Renal cortex interstitium (tissue), 15 donors: ENCODE measurements at places on chromosomes 12 and 14.

- DNase-seq: no peak
These were observed 210.1 kb upstream of the TBX3 start for GRCh38 chr12:114894076-114894475.

GRCh38 chr12:53890081-53890480 is 48.5 kb upstream of the HOXC13 start:
- no peak for DNase-seq

GRCh38 chr14:66249544-66249943 is 236.6 kb upstream of the CCDC196 start:
- no peak for DNase-seq

GRCh38 chr12:49296034-49296835 is 1.3 kb downstream of the PRPH start:
- DNase-seq: no peak

DNA sequence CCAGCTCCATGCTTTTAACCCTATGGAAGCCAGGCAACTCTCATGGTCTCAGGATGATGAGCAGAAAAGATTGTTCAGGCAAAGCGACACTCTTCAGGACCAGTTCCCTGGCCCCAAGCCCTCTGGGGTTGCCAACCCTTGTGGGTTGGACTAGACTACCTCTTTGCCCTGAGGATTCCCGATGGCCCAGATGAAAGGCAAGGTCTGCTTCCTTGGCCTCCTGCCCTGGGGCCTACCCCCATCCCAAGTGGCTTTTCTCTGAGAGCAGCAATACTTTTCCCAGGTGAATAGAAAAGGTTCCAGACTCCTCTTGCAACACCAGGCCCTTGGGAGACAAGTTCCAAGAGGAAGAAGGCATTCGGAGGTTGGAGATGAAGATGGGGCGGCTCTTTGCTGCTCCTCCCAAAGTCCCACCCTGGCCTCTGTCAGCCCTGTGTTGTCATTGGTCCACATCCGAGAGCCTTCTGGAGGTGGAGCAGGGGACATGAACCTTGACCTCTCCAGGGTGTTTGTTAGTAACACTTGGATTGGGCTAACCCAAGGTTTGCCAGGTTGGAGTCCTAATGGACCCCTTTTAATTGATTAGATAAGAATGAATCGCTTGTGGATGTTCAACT is 131.1 kb downstream of the GCH1 start:
- DNase-seq: no peak

GRCh38 chr12:11687528-11687927 is 38.1 kb downstream of the ETV6 start:
- DNase-seq: no peak

DNA sequence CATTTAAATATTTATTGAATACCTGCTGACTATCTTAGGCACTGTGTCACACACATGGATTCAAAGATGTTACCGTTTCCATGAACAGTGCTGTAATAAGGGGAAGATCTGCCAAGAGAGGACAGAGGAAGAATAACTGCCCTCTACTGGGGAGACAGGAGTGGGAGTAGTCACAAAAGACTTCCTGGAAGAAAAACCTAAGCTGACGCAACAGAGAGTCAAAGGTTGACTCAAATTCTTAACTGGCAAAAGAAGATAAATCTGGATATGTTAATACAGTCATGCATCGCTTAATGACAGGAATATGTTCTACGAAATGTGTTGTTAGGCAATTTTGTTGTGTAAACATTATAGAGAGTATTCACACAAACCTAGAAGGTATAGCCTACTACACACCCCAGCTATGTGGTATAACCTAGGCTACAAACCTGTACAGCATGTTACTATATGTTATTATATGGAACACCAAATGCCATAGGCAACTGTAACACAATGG is 51.5 kb downstream of the DCAF5 start:
- DNase-seq: peak; percentile 35

DNA sequence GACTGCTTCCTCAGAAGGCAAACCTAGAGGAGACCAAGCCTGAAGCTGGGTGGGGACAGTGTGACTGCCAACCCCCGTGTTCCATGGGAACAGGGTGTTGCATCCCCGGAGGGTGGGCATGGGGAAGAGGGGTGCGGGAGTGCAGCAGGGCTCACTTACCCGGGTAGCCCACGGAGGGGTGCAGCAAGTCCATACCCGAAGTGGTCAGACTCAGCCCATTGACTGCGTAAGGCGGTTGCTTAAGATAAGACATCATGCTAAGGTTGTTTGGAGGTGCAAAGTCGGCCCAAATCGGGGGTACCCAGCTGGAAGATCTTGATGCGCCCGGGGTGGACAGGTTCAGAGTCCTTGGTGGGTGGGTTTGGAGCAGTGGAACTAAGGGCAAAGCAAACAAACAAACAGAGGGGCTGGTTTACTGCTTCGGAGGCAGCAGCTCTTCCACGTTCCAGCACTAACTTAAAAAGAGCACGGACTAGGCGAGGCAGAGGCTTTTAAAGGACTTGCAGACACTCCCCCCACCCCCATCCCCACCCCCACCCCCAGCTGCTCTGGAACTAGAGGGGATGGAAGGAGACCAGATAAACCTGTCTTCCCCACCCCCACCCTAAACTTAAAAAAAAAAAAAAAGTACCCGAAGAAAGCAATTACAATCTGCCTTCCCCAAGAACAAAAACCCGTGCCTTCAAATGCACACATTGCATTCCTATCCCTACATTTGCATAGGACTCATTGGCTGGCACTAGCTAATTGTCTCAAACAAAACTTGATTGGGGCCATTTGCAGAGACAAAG is 4.9 kb downstream of the OTX2 start:
- no peak for DNase-seq

DNA sequence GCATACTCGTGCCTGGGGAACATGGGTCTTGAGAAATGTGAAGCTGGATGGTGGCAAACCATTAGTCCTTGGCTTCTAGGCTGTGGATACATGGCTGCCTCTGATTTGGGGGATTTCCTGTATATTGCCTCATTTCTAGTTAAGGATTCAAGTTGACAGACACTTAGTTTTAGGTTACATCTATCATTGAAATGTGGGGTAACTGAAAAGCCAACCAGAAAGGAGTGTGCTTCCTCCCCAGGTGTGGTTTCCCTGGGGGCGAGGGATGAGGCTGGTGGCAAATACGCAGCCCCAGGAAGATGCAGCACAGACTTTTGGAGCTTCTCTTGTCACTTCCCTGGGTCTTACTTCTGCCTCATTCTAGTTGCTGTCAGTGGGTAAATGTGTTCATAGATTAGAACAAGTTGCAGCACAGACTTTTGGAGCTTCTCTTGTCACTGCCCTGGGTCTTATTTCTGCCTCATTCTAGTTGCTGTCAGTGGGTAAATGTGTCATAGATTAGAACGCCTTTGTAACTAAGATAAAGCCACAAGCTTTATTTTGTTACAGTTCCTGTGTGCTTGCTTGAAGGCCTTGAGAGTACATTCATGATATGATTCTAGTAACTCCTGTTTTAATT is 85.1 kb downstream of the BORCS5 start:
- DNase-seq: no peak

DNA sequence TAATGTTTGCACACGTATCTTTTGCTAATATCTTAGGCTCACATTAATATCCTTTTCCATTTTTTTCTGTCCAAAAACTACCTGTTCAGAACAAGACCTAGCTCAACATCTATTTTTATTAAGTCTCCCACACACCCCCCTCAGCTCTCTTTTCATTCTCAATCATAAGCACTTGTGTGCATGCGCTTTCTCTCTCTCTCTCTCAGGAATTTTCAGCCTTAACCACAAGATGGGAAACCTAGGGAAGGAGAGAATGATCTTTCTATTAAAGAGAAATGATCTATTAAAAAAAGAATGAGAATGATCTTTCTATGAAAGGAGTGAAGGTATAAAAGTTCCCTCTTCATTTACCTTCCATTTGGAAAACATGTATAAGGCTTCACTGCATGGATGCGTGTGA is 39.7 kb upstream of the AP4S1 start:
- no peak for DNase-seq

GRCh38 chr14:59354666-59355065 is 110.5 kb downstream of the GPR135 start:
- DNase-seq: no peak

DNA sequence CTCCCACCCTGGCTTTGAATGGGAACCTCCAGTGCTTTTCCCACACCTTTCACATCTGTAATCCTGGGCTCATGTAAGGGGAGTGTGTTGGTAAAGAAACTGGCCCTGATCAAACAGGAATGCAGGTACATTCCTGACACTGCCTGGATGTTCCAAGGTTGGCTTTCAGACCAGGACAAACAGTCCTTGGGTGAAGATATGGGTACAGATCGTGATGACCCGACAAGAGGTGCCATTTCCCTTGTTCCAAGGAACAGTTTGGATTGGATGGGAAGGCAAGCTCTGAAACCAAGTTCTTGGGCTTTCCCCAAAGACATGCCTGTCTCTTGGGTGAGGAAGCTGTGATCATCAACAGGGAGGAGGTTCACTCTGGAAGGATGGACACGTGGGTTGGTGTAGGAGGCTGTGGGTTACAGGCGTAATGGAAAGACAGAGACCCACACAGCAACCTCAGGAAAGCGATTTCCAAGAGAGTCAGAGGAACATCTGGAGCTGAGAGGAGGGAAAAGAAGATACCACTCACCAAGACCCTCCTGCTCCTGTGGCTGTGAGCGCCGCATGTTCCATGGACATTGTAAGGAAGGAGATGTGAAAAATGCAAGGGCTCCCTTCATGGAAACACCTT is 26.4 kb downstream of the VDR start:
- DNase-seq: no peak

DNA sequence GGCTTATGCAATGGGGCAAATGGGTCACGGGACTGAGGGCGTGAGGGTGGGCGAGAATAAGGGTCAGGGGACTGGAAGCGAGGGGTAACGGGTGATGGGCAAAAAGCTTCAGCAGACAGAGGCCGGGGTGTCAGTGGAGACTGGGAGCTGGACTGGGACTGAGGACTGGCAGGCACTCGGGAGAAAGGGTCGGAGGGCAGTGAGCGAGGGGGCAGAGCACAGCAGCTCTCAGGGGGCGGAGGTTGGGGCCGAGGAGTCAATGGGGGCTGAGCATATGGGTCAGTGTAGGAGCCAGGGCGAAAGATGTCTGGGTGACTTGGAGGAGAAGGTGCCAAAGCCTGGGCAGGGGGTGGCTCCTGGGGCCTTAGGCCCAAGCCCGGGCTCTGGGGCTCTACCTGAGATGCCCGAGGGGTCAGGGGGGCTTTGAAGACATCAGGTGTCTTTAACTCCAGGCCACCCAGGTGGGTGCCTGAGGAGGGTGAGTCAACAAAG is 20.2 kb downstream of the KMT2D start:
- no peak for DNase-seq

- DNase-seq: no peak
These were observed 192.9 kb downstream of the SEC23A start for GRCh38 chr14:38910092-38910491.

DNA sequence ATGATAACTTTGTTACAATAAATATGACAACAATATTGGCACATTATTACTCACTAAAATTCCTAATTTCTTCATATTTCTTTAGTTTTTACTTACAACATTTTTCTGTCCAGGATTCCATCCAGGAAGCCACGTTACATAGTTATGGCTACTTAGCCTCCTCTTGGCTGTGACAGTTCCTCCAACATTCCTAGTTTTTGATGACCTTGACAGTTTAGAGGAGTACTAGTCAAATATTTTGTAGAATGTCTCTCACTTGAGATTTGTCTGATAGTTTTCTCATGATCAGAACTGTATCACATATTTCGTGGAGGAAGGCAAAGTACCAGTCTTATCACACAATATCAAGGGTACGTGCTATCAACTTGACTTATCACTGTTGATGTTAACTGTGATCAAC is 29.8 kb upstream of the LIN7A start:
- DNase-seq: no peak

GRCh38 chr12:76863005-76863670 is 15.7 kb downstream of the CSRP2 start:
- DNase-seq: no peak

DNA sequence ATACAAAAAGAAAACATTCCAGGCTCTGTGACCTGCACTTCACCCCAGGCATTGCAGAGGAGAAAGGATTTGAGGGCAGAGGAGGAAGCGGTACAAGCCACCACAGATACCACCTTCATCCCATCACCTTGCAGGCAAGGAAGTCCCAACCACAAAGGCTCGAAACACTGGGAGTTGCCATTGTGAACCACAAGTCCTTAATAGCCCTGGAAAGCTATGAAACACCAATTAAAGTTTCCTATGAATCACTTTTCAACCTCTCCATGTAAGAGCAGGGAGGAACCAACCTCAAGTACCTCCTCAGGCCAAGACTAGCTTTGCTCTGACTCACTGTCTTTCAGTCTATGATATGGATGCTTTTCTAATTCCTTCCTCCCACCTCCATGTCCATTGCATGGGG is 27.0 kb downstream of the MAP3K9 start:
- DNase-seq: no peak

- DNase-seq: peak; percentile 24
These were observed at the start of gene PPFIA2 for GRCh38 chr12:81759190-81760051. Gene PPFIA2, minus strand, starts transcription at chr12:81759350.

GRCh38 chr12:106118-106591 is 39.6 kb downstream of the IQSEC3 start:
- DNase-seq: no peak

DNA sequence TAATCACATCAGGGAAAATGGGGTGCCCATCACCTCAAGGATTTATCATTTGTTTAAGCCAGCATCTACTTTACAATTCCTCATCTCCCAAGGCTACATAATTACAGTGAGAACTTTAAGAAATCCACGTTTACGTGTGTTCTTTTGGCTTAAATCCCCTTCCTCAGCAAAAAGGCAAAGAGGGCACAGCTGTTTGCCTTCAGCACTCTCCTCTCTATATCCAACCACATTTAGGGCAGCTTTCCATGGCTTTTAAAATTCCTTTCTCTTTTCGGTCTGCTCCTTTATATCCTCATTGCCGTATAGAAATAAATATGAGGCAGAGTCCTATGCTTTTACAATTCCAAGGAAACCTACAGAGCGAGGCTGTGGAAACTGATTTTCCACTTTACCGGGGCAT is 175.9 kb downstream of the EMP1 start:
- DNase-seq: no peak

- no peak for DNase-seq
These were observed 303.0 kb downstream of the NUAK1 start for GRCh38 chr12:105835580-105836241.

DNA sequence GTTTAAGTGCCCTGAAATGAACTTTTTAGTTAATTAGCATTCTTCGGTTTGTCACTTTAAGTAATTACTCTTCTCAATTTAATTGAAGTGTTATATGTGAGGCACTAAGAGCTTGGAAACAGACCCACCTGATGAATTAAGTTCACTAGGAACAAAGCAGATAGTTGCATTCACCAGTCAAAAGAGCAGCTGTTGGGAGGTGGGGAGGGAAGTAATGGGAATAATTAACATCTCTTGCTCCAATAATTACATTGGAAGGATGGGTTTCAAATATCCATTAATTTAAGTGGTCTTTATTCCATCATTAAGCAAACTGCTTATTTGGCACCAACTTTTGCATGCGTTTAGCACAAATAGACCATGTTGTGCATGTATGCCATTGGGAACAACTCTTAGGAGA is 667.2 kb downstream of the GALC start:
- DNase-seq: no peak

DNA sequence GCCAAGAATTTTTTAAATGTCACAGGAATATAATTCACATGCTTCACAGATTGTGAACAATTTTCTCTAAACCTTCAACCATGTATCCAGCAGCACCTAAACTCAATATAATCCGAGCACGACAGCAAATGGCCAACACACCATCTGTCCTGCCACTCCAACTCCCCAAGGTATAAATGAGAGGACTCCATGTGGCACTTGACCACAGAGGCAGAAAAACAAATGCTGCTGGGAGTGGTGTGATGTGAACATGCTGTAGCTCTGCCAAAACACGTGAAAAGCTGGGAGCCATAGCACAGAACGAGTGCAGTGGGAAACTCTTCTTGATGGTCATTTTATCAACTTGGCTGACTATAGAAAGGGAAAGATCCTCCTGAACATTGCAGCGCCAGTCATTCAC is 70.9 kb downstream of the LLPH start:
- DNase-seq: no peak
